ENCODE measurements at places on chromosomes 1 and 21.

DNA sequence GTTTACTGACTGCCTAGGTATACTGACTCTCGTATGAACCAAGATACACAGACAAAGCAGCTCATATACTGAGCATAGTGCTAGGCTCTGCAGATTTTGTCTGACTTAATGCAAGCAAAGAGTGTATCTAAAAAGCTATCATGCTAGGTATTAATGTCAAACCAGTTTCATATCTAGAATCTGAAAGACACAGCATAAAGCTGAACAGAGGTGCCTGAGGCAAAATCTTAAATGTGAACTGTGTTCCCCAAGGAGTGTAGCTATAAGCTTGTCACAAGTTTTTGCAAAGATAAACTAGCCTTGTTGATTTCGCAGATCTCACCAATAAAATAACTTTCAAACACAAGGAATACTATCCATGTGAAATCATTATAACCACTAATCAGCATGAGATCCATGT is 18.1 kb downstream of the JAK1 start:
- DNase-seq = no peak

GRCh38 chr1:153534226-153534924 is 1.4 kb downstream of the S100A6 start:
- DNase-seq = peak; percentile 74

DNA sequence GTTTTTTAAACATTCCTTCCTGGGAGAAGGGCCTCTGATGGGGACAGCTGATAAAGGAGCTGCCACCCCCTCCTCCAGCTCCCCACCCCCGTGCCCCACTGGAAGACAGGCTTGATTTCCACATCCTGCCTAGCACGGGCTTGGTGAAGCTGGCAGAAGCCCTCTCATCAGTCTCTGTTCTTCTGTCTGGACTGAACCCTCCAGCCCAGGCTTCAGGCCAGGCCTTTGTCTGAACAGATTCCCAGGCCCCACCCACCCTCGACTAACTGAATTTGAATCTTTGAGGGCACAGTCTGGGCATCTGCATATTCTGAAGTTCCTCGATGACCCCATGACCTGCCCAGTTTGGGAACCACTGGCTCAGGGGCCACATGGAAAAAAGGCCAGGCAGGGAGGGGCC is 75.3 kb downstream of the CD58 start:
- no peak for DNase-seq

DNA sequence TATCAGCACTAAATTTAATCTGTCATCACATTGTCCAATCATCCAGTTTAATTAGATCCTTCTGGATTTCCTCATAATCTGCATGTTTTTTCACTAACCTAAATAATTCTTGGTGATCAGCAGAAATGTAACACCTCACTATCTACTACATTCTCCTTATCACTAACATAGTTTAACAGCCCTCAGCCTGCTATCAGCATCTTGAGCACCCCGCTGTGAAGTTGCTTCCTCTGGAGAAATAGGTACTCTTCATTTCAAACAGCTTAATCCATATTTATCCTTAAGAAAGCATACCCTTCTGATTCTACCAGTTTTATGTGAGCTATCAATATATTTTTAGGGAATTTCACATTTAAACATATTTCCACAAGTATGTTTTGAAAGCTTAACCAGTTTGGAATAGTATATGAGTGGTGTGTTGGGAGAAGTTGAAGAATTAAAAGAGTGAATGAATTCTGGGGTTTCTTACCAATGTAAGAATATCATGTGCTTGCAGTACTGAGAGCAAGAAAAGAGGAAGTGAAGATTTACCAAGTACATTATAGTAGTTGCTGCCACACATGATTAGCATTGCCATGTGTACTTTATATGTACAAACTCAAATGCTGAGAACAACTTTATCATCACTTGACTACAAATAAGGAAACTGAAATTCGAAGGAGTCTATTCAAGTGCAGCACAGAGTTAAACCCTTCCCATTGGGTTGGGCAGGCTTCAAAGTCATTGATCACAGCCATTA is 771.1 kb upstream of the ADGRL4 start:
- DNase-seq = no peak

DNA sequence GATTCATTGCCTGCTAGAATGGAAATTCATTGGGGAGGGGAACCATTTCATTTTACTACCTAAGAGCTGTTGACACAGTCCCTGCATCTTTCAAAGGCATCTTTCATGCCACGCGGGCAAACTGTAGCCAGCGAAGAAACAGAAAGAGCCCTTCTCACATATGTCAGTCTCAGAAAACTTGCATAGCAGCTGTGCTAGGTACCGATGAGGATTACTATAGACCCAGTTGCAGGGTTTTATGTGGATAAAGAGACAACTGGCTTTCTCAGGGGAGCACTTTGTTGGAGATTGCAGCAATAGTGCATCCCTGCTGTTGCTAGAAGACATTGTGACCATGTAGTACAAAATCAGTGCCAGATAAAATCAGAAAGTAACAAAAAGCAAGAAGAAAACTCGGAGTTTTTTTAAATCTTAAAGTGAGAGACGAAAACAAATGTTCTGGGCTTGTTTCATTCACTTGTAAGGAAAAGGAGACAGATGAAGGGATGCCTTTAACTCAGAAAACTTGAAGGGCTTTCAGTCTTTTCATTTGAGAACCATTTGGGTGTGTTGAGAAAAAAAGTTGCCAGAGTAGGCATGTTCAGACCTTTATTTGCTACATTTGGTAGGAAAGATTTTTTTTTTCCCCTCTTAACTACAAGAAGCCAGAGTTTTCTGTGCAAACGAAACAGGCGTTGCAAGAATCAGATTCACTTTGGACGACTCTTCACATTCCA is 804.1 kb downstream of the USP25 start:
- DNase-seq = peak; percentile 29

- peak; percentile 76 for DNase-seq
Observed at GRCh38 chr1:228464487-228464983, 22.6 kb upstream of the RNF187 start.

DNA sequence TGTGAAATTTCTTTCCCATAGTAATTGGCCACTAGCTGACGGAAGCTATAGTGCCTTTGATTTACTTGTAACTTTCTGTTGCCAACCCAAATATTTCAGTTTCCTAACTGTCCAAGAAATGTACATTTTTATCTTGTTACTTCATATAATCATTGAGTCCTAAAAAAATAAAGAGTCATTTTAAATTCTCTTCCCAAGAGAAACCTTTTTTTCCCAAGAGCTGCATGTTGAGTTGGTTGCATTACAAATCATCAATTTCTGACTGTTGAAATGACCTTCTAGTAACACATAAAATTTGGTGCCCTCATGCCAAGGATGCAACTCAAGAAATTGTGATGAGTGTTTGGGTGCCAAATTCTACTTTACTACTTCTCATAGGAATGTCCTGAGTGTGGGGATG is 61.0 kb downstream of the HMCN1 start:
- DNase-seq = peak; percentile 86

- no peak for DNase-seq
Observed at GRCh38 chr21:14844001-14844400, 220.8 kb downstream of the NRIP1 start.

- DNase-seq = no peak
Observed at GRCh38 chr1:8864713-8865344, 13.7 kb downstream of the ENO1 start.

DNA sequence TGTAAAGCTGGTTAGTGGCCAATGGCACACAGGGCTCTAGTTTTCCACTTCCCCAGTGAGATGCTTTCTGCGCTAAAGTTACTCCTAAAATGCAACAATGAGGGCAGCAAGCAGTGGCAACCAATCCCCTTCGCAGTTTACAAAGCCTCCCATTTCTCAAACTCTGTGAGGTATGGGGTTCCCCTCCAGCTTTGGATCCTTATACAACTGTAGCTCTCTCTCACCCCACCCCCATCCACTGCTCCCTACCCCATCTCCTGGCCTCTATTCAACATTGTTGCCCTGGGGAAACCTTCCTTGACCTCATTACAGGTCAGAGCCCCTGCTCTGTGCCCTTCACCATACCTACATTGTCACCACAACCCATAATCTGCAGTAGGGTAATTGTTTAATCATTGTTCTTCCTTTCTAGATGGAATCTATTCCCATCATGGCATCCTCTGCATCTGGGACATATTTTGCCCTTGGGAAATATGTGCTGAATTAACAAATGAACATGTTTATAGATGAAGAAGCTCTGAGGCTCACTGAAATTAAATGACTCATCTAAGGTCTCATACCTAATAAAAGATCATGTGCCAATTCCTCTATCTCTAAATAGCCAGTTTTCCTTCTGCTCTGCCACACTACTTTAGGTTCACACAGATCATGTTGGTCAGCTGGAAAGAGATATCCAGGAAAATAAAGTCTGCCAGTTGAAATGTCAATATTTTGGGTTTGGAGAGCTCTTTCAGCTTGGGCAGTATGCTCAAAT is 12.6 kb downstream of the KIAA0040 start:
- DNase-seq = no peak

GRCh38 chr1:154714638-154715037 is 106.7 kb upstream of the ADAR start:
- DNase-seq = peak; percentile 49

Measured in fibroblast of mammary gland (primary cell).